ENCODE measurements at places on chromosomes 6 and 20.

DNA sequence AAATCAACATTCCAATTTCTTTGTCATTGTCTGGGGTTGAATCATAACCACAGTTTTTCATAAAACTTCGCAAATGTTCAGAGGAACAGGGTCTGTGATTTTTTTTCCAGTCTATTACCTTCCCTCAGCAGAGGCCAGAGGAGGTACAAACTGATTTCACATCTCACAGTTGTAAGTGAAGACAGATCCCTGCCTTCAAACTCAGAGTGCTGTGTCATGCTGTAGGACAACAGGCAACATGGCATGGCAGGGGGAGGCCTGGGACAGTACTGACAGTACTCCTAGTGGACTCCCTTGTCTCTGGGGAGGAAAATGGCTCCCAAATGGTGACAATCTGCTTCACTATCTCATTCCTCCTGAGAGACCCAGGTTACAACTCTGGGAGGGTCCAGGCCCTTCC lies 308.6 kb downstream of the CDC5L start:
- DNase-seq, result no peak

GRCh38 chr6:75608956-75609533 lies 7.4 kb downstream of the SENP6 start:
- DNase-seq, result no peak

DNA sequence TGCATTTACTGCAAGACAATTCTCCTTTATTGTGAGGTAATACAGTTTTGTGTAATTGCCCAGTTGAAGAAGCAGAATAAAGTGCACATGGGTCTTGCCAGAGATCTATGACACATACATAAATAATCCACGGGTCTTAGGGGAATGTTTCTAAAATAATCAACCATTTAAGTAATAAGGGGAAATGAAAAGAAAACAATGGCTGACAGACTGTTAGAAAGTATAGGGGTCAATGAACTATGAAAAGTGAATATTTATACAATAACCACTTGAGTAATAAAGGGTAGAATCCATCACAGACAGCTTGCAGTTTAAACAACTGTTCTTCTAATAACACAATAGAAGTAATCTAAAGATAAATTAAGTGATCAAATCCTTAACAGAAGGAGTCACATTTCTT lies 477.2 kb downstream of the EYS start:
- DNase-seq, result no peak

- no peak for DNase-seq
Observed at GRCh38 chr20:59204165-59204894, 40.7 kb downstream of the ZNF831 start.

- DNase-seq, result no peak
Observed at GRCh38 chr6:27370391-27370790, 18.2 kb upstream of the ZNF391 start.

All from stimulated activated CD4-positive, alpha-beta T cell treated with anti-CD3 and anti-CD28 coated beads, Interleukin-15, amount 100 ng/mL, for 24 hours (primary cell).